Progenitor cell of endocrine pancreas (in vitro differentiated cells): ENCODE measurements at places on chromosomes 6 and 20. TPM values are rescaled to one million over a fixed set of nuclear protein-coding genes. Genes with fewer than 3 reads are reported as not detected.

Gene NMBR
- 0.74 TPM in 1 of 2 replicates, not detected in the other for total RNA-seq

DNA sequence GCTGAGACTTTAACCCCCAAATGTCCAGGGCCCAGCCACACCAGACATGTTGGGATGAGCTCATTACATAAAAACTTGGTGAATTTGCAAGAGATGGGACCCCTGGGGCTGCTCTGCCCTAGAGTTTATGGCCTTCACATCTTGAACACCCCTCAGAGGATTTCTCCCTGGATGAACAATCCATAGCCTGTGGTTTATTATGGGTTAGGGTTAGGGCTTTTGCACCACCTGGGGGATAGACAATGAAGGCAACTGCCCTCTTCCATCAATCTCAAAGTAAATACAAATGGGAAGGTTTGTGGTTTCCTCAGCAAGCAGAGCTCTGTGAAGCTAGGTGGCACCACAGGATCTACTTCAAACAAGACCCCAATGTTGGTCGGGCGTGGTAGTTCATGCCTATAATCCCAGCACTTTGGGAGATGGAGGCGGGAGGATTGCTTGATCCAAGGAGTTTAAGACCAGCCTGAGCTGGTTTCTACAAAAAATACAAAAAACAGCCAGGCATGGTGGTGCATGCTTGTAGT is 17.4 kb downstream of the SPINT3 start:
- DNase-seq: no peak

Gene TPMT
- total RNA-seq: 8.2 and 9.3 TPM in 2 replicates

DNA sequence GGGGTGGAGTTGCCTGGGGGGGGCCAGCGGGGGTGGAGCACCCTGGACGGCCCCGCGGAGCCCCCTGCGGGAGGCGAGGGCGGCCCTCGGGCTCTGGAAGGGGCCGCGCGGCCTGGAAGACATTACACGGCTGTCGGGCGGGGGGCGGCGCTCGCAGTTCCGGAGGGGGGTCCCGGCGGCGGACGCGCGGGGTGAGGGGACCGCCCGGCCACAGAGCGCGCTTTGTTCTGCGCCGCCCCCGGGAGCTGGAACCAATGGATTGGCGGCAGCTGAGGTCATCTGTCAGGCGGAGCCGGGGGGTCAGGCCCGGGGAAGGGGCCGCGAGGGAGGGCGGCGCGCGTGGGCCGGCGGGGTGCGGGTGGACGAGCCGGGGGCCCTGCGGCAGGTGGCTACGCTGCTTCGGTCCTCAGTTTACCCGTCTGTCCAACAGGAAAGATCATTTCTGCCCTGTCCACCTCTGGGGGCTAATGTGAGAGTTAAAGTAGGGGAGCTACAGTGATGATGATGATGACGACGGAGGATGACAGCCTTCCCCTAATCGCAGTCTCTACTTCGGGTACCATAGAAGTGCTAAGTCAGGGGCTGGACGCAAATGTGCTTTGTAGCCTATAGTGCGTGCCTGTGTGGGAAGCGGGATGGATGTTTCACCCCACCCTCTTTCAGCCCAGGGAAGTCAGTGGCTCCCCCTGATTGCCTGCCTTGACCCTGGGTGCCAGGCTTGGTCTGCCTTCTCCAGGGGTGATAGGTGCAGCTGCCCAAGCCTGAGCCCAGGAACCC is 10.4 kb downstream of the SRXN1 start:
- peak; percentile 37 for DNase-seq

DNA sequence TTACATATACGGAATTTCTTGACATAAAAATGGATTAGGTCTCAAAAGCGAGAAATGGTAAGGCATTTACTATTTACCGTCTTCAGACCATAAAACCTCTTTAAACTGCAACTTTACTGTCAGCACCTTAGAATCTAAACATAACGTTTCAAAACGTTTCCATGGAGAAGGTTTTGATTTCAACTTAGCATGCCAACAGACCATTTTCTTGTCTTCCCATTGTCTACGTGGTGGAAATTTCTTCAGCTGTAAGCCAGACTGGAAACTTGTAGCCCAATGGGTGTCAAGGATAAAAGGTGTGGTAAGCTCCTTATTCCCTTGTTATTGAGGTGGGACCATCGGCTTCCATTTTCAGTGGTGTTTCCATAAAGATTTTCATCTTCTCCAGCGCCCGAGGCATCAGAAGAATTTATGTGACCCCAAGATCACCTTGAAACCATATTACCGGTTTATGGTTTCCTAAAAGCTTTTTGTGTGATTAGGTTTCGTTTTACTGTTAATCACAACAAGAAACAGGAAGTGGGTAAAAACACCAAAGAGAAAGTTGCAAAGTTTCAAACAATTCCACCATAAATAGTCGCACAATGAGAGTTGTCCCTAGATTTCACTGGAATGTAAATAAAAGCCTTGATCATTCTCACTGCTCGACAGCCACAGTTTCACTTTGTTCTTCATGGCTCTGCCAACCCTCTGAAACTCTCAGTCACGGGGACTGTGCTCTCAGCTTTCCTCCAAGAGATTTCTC is 63.0 kb upstream of the CD2AP start:
- DNase-seq: no peak
